ENCODE measurements at places on chromosomes 1 and 21.

GRCh38 chr1:235821361-235821981 is 45.2 kb downstream of the LYST start:
- DNase-seq: no peak

DNA sequence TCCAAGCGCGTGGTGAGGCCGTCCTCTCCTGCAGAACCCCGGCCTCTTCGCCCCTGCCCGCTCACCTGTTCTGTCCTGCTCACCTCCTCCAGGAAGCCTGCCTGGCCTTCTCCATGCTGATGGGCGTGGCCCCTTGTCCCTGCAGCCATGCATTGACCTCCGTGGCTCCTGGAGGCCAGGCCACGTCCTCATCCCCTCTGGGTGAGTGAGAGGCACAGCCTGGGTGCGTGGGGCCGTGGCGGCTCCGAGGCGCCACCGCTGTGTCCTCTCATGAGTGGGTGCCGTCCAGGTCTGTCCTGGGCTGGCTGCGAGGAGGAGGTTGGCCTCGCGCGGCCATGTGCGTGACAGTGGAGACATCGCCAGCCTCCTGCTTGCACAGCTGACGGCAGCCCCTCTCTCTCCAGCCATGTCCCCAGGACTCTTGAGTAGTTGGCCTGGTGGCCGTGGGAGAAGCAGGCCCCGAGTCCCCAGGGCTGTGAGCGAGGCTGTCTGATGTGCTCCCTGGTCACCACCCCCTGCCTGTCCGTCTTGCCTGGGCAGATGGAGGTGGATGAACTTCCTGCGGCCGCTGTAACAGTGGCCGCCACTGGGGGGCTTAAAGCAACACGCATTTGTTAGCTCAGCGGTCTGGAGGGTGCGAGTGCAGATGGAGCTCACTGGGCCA is 58.1 kb downstream of the PRKCZ start:
- DNase-seq: peak; percentile 89

- peak; percentile 45 for DNase-seq
Observed at GRCh38 chr21:35217504-35218060, 168.5 kb upstream of the RUNX1 start.

DNA sequence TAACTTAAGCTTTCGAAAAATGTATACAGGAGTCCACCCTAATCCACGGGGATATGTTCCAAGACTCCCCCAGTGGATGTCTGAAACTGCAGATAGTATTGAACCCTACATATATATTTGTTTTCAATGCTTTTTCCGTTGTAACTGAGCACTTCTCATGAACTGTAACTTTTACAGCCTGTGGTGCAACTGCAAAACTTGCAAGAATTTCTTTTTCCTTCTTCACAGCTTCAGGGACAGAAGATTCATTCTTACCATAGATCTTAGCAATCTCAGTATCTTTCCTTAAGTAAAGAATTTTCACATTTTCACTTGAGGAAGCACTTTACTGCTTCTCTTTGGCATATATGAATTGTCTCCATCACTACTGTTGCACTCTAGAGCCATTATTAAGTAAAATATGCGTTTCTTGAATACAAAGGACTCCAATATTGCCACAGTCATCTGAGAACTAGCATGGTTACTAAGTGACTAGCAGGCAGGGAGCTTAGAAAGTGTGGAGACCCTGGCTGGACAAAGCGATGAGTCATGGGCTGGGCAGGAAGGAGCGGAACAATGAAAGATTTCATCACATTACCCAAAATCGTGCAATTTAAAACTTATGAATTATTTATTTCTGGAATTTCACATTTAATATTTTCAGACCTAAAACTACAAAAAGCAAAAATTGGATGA is 14.1 kb downstream of the DPYD start:
- no peak for DNase-seq
